ENCODE measurements at places on chromosomes 13 and 19.

- no peak for DNase-seq
These were observed 500.9 kb downstream of the GPC6 start for GRCh38 chr13:93727211-93728141.

DNA sequence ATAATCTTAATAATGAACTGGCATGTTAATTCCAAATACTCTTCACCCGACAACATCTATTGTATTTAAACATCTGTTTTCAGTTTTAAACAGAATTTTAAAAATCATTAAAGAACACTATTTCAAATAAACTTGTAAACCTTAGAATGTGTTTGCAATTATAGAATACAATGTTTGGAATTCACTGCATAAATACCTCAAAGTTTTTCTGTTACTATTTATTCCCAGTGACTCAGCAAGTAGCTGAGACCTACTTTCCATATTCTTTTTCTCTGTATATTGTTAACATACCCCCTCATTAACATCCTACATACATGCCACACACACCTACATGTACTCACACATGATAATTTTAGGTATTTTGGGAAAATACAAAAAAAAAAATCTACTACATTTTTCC is 1134.3 kb downstream of the SLITRK1 start:
- DNase-seq, result no peak

DNA sequence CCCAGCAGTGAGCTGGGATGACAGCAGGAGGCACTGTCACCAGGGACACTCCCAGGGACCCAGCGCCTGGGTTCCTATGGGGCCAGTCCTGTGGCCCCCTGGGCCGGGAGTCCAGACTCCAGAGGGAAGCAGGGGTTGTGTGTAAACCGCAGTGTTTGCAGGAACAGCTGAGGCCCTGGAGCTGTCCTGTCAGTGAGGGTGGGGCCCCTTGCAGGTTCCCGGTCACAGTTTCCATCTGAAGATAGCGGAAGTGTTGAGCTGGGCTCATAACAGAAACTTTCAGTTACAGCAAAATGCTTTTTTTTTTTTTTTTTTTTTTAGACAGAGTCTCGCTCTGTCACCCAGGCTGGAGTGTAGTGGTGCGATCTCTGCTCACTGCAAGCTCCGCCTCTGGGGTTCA is 17.7 kb upstream of the CSNK1G2 start:
- DNase-seq, result peak; percentile 30

DNA sequence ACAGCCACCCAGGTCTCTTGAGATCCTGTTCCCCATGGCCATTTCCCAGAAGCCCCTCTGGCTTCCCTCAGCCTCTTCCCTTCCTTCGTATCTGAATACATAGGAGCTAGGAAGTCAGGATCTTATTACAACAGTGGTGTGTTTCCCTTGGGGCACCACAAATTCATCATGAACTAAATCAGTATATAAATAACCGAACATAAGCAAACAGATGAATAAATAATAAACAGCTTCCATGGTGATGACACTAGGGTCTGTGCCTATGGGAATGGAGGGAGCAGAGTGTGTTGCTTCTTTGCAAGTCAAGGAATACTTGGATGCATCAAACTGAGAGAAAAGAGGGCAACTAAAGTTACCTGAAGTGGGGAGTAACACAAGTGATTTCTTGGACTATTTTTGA is 527.6 kb downstream of the LMO7 start:
- DNase-seq, result no peak

DNA sequence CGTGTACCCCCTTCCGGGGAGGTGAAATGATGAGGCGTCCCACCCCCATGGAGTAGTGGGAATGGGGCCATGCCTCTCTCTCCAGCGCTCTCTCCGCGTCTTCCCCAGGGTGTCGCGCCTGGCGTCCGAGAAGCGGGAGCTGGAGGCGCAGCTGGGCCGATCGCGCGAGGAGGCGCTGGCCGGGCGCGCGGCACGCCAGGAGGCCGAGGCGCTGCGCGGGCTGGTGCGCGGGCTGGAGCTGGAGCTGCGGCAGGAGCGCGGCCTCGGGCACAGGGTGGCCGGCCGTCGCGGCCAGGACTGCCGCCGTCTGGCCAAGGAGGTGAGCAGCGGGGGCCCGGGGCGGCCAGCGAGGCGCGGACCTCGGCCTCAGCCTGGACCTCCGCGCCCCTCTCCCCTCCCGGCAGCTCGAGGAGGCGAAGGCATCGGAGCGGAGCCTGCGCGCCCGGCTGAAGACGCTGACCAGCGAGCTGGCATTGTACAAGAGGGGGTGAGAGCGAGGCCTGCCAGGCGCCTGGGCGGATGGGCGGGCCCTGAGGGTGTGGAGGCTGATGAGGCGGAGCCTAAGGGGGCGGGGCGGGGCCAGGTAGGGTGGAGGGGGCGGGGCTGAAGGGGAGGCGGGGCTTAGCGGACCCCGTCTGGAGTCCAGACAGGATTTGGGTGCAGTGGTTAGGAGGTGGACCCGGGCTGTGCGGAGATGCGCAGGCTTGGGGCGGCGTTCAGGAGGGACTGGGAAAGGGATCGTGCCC is 7.7 kb downstream of the PGLYRP1 start:
- DNase-seq, result peak; percentile 54

DNA sequence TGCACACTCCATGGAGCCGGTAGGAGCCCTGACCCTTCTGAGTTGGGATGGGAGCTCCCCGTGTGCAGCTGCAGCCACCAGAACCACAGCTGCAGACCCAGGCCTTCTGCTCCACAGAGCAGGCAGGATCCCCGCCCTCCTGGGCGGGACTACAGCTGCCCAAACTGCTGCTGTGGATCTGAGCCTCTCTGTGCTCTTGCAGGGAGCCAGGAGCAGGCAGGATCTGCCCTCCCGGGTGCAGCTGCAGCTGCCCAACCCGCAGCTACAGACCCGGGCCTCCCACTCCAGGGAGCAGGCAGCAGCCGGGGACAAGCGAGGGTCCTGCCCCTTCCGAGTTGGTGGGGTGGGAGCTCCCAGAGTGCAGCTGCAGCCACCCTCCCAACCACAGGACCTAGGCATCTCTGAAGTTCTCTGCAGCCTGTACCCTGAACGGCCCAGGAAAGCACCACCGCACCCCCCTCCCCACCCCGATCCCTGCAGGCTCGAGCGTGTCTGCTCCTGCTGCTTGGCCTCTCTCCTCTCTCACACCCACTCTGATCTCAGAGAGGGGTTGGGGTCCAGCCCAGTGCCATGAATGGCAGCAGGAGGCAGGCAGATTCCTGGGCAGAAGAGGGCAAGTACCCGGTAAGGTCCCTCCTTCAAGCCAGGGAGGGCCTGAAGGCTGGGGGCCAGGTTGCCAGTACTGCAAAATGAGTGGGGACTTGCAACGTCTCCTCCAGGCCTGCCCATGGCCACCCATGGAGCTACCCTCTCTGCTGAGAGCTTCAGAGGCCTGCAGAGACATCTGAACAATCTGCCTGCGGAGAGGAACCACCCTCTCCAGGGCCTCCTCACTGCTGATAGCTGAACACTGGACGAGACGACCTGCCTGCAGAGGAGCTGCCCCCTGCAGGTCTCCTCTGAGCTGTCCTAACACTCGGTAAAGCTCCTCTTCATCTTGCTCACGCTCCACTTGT is 16.4 kb upstream of the EMP3 start:
- no peak for DNase-seq

- DNase-seq, result peak; percentile 99
These were observed 862 bp upstream of the VASP start for GRCh38 chr19:45506246-45506988.

- DNase-seq, result no peak
These were observed 772 bp downstream of the SIGLEC8 start for GRCh38 chr19:51457351-51458013.

DNA sequence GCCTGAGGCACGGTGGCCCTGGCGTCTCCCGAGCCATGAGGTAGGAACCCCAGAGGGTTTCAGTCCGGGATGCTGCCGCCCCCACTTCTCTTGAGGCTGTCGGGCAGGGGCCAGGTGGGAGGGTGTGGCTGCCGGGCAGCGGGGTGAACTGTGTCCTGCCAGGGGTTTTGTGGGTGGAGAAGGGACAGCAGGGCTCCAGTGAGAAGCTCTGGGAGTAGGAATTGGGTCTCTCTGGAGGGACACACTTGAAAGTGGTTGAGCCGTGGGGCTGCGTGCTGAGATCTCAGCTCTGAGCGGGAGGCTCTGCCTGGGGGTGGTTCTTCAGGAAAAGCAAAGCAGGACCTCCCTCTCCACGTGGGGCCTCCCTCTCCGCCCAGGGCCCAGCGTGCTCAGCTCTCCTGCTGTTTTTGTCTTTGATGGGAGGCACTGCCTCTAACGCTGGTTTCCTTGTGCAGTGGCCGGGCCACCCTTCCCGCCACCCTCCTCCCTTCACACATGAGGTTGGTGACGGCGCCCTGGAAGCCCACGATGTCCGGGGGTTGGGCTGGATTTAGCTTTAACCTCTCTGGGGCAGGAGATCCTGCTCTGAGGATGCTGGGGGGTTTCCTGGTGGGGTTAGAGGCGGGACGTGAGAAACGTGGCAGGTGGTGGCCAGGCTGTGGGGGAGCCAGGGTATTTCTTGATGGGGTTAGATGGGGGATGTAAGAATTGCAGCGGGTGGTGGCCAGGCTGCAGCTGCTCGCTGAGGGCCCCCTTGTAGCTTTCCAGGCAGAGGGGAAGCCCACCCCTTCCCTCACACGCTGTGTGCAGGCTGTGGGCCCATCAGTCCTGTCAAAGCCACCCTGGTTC is 15.3 kb upstream of the ZNF554 start:
- no peak for DNase-seq

GRCh38 chr13:81713201-81713600 is 1372.3 kb upstream of the SPRY2 start:
- DNase-seq, result no peak

GRCh38 chr13:39417643-39418042 is 185.3 kb downstream of the LHFPL6 start:
- DNase-seq, result no peak

DNA sequence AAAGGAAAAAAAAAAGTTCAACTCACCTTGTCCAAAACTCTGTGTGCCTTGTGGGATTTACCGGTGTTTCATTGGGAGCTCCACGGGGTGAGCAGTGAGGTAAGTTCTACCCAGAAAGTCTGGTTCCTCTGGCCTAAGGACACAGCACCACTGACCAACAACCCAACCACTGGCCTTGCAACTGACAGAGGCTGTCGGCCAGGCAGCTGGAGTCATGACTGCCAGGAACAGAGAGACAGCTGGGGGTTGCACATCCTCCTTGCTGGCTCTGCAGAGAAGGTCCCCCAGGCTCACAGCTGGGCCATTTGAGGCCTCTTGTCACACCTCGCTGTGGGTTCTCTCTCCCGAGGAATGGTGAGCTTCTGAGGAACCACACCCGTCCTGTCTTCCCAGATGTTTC is 59.5 kb downstream of the ANKRD10 start:
- DNase-seq, result no peak

GRCh38 chr13:80116107-80116506 is 224.8 kb downstream of the SPRY2 start:
- no peak for DNase-seq

DNA sequence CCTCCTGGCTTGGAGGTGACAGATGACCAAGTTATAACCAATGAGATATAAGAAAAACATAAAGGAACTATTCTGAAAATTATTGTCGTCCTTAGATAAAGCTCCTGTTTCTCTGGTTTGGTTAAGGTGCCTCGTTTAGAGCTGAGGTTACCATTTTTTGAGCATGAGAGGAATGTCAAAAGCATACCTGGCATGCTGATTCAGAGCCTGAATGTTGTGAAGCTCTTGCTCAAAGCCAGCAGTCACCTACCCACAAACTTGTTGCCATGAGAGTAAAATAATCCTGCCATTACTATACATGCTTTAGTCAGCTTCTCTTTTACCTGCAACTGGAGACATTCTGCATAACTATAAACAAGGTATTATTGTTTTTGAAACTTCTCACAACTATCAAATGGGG is 1116.2 kb downstream of the DIAPH3 start:
- no peak for DNase-seq

DNA sequence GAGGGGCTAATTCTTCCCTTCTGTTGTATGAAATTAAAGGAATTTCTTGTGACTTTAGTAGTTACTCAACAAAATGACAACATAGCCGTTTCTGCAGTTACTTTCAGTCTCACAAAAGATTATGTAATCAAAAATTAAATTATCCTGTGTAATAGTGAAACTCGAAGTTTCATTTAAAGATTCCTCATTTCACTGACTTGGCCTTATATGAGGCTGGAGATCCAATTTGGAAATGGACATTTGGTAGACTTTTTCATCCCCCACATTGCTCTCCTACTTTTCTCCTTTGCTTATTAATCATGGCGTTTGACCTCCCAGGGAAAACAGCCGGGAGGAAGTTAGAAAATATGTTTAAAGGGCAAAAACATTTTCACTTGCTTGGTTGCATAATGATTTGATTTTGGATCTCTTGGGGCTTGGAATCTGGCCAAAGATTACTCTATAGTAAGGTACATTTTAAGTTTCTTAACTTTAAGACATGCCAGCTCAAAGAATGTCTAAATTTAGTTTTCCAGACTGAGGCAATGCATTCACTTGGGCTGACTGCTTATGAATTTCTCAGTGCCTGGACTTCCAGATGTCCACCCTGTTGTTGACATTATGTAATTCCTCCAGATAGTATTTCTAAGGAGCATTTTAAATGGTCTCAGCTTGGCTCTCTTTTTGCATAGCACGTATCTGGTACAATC is 1364.9 kb upstream of the MIR17HG start:
- no peak for DNase-seq

DNA sequence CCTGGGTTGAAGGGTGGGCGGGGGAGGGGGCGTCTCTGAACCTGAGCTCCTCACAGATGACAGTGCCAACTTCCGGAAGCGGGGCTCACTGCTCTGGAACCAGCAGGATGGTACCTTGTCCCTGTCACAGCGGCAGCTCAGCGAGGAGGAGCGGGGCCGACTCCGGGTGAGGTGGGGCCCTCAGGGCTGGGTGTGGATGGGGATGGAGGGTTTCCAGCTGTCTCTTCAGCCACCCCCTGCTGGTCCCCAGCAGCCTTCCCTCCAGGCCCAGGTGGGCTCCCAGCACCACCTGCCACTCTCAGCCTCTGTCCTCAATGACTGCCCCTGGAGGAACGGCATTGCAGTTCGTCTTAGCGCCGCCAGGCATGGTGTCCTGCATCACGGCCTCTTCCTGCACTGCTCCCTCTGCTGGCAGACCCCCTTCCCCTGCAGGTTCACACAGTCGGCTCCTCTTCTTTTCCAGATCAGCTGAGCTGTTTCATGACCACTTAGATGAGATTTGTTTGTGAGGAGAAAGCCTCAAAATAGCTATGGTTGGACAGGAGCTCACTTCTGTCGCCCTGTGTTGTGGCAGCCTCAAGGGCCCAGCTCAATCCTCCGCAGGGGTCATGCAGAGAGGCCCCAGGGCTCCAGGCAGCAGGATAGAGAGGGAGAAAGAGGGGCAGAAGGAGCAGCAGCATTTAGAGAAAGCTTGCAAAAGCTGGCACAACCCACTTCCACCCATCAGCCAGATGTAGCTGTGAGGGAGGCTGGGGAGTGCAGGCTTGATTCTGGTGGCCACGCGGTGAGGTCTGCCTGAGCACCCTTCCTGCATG is 2.5 kb upstream of the GARIN5A start:
- DNase-seq, result no peak

DNA sequence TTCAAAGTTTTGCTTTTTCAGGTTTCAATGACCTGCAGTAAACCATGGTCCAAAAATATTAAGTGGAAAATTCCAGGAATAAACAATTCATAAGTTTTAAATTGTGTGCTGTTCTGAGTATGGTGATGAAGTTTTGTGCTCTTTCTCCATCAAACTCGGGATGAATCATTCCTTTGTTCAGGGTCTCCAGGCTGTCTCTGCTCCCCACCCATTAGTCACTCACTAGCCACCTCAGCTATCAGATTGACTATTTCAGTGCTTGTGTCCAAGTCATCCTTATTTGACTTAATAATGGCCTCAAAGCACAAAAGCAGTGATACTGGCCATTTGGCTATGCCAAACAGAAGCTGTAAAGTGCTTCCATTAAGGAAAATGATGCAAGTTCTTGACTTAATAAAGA is 1140.4 kb downstream of the EFNB2 start:
- no peak for DNase-seq
